Chondrocyte (in vitro differentiated cells): ENCODE measurements at places on chromosomes 1 and 21. TPM values are rescaled to one million over a fixed set of nuclear protein-coding genes. Genes with fewer than 3 reads are reported as not detected.

Gene OLIG2
- 0.36 to 0.50 TPM (median 0.46 TPM) in 3 replicates for total RNA-seq

GRCh38 chr1:51833700-51834099, 44.8 kb downstream of the NRDC start:
- DNase-seq: no peak
- H3K27ac ChIP-seq: no peak overlapping the region
- no peaks in the 10 kb centered on the region for H3K4me1 ChIP-seq
- no peak overlapping the region for H3K4me3 ChIP-seq
- H3K36me3 ChIP-seq: peaks cover 14% of the 10 kb centered on the region

Gene TMPRSS3
- total RNA-seq: 0.22 TPM in 1 of 3 replicates, not detected in the others

Gene DNMT3L
- total RNA-seq: not detected in 3 replicates

DNA sequence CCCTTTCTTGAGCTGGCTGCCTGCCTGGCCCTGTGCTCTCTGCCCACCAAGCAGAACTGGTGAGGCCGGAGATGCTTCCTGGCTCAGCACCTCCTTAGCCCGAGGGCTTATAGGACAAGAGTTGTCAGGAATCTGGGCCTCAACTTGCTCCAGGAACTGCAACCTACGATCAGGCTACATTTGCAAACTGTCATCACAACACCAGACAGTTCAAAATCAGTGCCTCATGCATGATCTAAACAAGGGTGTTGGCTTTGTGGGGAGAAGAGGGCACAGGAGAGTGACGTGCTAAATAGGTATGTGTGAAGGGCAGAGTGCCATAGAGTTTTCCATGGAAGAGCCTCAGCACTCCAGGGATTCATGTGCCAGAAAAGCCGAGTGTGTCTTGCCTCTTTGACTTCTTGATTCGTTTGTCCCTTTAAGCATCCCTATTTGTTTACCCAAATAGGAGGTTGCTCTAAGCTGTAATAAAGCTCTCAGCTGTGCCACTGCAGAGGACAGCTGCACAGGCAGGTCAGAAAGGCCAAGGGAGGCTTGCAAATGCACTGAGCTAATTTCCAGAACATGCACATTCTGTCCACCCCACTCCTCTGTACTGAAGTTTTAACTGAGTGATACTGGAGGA, 30.2 kb upstream of the NEK2 start:
- no peak overlapping the region for H3K27ac ChIP-seq
- no peaks in the 10 kb centered on the region for H3K4me1 ChIP-seq
- DNase-seq: no peak
- no peak overlapping the region for H3K4me3 ChIP-seq

Gene LEFTY2
- 10.2 to 39.6 TPM (median 38.3 TPM) in 3 replicates for total RNA-seq

GRCh38 chr1:224587051-224587450, 29.1 kb upstream of the CNIH3 start:
- H3K4me1 ChIP-seq: peaks cover 13% of the 10 kb centered on the region
- no peak overlapping the region for H3K4me3 ChIP-seq
- H3K36me3 ChIP-seq: peaks cover 4% of the 10 kb centered on the region
- H3K27me3 ChIP-seq: no peaks in the 10 kb centered on the region

DNA sequence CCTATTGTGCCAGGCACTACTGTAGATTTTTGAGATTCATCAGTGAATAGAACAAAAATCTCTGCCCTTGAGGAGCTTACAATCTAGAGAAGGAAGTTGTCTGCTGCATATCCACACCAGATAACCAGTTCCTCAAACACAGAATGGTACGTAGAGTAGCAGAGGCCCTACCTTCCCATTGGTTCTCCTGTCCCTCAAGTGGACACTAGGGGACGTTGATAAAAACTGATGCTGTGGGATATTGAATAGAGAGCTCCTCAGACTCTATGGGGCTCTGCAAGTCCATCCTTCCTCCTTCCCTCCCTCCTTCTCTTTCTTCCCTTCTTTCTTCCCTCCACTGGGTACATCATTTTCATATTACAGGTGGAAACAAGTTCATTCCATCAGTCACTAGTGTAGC, 371.3 kb downstream of the PBX1 start:
- no peak for DNase-seq
- no peak overlapping the region for H3K27ac ChIP-seq
- H3K36me3 ChIP-seq: no peaks in the 10 kb centered on the region
- no peak overlapping the region for H3K4me3 ChIP-seq

Gene PSMD4
- total RNA-seq: 111 to 144 TPM (median 113 TPM) in 3 replicates

GRCh38 chr1:208132287-208132882, 111.8 kb downstream of the PLXNA2 start:
- no peak for DNase-seq
- peaks cover 5% of the 10 kb centered on the region for H3K36me3 ChIP-seq
- H3K4me1 ChIP-seq: peaks cover 52% of the 10 kb centered on the region
- H3K4me3 ChIP-seq: no peak overlapping the region

DNA sequence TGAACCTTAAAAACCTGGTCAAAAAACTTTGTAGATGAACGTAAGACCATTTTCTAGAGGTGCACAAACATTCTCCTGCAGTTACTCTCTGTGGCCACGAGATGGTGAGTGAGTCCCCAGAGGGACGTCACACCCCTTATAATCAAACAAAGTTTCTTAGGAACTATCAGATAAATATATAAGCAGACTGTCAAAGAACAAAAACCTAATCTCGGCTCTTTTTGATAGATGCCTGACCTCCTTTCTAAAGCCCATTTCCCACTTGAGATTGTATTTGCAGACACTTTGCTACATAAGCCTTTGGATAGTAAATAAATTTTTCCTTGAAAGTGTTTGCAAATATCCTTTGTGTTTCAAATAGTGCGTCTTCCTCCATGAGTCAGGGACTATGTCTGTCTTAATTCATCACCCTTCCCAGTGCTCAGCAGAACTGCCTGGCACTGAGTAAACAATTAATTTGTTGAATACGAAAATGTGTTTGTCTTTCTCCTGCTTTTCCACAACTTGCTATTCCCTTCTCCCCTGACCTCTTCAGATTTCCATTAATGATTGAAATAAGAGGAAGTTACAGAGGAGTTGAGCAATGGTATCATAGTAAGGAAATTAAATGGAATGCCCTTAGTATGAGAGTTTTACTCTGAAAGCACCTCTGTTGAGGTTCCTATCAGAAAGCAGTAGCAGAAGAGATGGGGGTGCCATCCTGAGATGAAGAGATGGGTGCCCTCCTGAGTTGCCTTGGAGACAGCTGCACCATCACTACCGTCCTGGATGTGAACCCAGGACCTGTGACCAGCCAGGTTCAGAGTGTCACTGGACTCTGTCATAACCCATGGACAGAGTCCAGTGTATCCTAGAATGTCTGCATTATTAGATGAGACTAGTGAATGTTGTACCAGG, 57.8 kb upstream of the RAVER2 start:
- no peak for DNase-seq
- no peaks in the 10 kb centered on the region for H3K27me3 ChIP-seq
- H3K27ac ChIP-seq: no peak overlapping the region

GRCh38 chr1:205630241-205630640, 1.6 kb downstream of the ELK4 start:
- H3K36me3 ChIP-seq: peaks cover 1% of the 10 kb centered on the region
- no peaks in the 10 kb centered on the region for H3K27me3 ChIP-seq
- H3K4me3 ChIP-seq: peak overlapping the region; percentile 95
- H3K27ac ChIP-seq: peak overlapping the region; percentile 98

Gene NT5C1A
- total RNA-seq: 0.31 to 0.32 TPM in 2 of 3 replicates, not detected in the other

DNA sequence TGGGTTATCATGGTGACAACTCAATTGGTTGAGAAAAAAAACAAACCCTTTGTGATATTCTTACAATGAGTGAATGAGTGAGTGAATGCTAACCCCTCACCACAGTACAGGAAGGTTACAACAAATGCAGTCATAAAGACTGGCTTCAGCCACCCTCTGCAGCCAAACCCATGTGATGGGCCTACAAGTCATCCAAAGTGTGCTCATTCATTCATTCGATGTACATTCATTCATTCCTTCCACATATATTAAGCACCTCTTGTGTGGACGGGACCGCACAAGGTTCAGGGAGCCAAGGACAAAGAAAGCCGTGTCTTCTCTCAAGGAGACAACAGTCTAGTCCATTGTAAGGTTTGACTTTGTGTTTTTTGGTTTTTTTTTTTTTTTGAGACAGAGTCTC, 49.4 kb downstream of the WDR4 start:
- H3K27ac ChIP-seq: no peak overlapping the region
- peaks cover 57% of the 10 kb centered on the region for H3K27me3 ChIP-seq
- DNase-seq: no peak
